ENCODE measurements at places on chromosomes 6 and 20. TPM values are rescaled to one million over a fixed set of nuclear protein-coding genes. Genes with fewer than 3 reads are reported as not detected.

GRCh38 chr6:102562713-102563112 lies 1169.2 kb downstream of the GRIK2 start:
- no peak for DNase-seq

DNA sequence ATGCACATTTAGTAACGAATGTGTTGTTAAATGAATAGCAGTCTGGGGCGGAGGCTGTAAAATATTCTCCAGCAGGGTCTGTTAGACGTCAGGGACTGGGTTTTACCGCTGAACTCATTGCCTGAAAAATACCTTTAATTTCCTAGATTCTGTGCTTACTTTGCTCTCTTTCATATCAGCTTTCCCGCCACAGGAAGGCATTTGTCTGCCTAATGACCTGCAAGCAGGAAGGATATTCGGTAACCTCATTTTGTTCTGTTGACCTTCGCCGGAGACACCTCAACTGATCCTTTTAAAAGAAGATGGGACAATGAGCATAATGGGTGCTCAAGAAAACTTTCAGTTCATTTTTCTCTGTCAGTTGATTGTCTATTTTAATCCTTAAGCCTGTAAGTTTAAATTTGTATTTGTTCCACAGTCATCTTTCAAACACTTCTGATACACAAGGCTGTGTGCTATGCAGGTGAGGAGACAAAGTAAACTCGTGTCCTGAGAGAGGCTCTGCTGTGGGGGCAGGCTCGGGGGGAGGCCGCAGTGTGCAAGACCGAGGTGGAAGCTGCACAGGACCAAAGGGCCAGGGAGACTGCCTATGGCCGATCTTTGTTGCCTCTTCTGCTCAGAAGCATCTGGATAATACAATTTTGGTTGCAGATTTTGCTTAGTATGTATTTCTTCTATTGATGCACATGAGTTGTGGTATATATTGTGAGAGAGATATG lies 27.4 kb upstream of the SIM1 start:
- no peak for DNase-seq

Gene BMP5
- polyA plus RNA-seq, result 10.5 TPM

- no peak for DNase-seq
Measured at GRCh38 chr20:9928281-9928737, 89.4 kb upstream of the PAK5 start.

Gene GNAS-AS1
- 1.8 TPM for polyA plus RNA-seq

- DNase-seq, result no peak
Measured at GRCh38 chr6:118826096-118826495, 67.9 kb upstream of the ASF1A start.

DNA sequence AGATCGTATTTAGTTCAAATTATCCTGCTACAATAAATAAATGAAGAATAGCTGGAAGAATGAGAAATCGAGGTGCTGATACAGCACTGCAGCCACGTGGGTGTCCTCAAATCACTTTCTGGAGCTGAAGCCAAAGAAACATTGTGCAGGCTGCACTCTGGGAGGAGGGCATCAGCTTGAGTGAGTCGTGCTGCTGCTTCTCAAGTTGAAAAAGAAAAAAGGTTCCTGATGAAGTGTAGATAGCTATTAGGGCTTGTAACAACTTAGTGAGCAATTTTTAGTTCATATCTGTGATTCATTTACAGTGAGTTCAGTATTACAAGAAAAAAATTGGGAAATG lies 40.5 kb downstream of the DSE start:
- DNase-seq, result peak; percentile 60

Gene PBOV1
- polyA plus RNA-seq, result not detected

DNA sequence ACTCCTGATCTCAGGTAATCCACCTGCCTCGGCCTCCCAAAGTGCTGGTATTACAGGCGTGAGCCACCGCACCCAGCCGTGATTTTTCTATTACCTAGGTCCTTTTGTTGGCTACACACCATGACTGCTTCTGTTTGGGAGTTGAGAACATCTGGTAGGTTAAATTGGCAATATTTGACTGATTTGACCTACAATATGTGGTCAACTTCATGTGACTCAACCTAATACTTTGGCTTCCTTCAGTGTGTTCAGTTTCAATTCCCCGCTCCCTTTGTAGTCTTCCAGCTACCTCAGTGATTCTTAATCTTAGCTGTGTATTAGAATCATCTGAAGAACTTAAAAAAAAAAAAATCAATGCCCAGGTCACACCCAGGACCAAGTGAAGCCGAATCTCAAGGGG lies 47.4 kb downstream of the MYB start:
- DNase-seq, result no peak

Gene TSHZ2
- polyA plus RNA-seq, result 20.4 TPM

GRCh38 chr6:75117701-75118100 lies 88.2 kb downstream of the COL12A1 start:
- DNase-seq, result no peak

Gene MARCKS
- 263 TPM for polyA plus RNA-seq

- no peak for DNase-seq
Measured at GRCh38 chr6:136465766-136466303, 84.4 kb downstream of the MAP7 start.

- no peak for DNase-seq
Measured at GRCh38 chr6:3072798-3073197, 4.5 kb downstream of the RIPK1 start.

Gene TPBG
- 10.7 TPM for polyA plus RNA-seq

DNA sequence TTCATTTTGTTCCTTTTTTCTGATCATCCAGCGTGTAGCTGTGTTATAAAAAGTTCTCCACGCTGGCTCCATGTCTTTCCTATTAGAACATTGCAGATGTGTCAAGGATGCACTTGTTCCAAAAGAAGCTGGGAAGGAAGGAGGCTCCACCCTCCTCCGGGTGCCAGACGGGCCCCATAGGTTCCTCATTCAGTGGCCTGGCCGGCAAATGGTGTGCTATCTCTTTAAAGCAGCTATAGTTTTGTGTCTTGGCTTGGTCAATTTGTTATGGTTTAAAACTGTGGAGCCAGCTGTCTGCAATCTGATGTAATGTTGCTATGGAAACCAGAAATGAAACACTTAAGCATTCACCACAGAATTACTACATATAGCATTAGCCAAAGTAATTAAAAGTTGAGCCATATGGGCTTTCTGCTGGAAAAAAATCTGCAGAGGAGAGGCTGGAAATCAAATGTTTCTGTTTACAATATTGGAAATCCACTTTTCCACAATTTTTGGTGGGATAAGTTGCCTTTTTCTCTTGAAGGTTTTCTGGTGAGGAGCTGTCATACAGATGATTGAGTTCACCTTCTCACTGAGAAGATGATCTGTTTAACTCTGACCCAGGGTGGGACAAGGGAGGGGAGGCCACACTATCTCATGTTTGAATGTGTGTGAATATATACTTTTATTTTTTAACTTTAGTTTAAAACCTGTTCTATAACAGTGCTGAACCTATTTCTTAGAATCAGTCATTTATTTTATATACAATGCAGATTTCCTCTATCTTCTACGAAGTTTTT lies 167.4 kb downstream of the SASH1 start:
- peak; percentile 98 for DNase-seq

Gene NOL4L
- polyA plus RNA-seq, result 12.7 TPM

DNA sequence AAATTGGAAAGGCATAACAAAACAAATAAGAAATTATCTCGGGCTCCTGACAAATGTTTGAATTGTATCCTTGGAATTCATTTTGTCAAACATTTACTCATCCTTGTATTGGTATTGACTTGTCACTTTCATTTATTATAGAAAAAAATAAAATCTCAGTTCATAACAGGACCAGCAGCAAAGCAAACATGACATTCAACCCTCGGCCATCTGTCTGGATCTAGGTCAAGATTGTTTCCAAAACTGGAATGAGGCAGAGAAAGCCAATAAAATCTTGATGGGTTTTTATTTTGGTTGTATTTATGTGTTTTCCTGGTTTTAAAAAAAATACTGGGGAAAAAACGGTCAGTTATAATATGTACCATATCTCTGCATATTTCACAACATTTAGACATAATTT lies 42.9 kb upstream of the FABP7 start:
- DNase-seq, result peak; percentile 55

DNA sequence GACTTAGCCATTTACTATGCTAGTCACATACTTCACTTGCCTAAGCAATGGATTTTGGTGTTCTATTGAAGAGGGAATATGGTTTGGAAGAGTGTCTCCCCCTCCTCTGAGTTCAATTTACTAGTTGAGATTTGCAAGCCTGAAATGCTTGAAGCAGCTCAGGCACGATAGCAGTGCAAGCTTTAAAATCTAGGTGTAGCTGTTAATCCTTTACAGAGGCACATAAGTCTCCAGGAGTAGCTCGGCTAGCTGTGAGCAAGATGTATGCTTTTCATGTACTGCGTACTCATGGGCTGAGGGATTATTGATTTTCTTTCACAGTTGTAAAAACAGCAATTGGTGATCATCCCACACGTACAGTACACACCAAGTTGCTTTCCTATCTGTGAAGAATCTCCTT lies 726 bp downstream of the FLRT3 start:
- peak; percentile 47 for DNase-seq

DNA sequence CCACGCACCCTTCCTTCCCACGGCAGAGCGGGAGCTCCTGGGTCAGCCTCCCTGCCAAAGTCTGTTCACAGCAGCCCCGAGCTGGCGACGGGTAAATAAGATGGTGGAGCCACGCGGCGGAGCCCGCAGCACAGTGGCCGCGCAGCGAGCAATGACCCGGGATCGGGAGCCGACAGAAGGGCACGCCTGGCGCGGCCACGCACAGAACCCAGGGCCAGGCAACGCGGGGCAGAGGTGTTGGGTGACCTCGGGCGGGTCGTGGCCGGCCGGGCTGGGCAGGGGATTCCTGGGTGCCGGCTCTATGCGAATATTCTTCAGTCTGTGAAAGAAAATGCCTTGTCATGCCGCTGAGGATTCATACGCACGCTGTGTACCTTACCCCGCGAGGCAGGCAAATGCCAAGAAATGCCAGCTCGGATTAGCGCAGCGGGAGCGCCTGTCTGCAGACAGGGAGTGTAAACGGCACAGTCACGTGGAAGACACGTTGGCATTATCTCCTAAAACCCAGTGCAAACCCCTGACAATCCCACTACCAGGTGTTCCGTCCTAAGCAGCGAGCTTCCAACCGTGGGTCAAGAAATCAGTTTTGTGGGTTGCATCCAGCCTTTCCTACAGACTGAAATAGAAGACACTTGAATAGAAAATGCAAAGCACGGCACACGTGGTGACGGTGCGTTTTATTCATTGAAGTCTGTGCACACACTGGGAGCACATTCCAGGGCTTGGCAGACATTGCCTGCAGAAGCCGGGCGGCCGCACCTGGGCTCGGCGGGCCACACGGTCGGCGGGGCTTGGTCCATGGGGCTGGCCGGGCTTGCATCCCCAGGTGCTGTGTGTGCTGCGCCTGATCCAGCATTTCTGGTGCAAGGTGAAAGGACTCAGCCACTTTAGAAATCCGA lies 18.3 kb downstream of the CHRNA4 start:
- no peak for DNase-seq

Gene EPB41L1
- polyA plus RNA-seq, result 28.2 TPM
